ENCODE measurements at places on chromosomes 7 and 10. TPM values are rescaled to one million over a fixed set of nuclear protein-coding genes. Genes with fewer than 3 reads are reported as not detected.

- DNase-seq: no peak
These were observed 104.1 kb upstream of the SLC25A13 start for GRCh38 chr7:96426027-96426426.

DNA sequence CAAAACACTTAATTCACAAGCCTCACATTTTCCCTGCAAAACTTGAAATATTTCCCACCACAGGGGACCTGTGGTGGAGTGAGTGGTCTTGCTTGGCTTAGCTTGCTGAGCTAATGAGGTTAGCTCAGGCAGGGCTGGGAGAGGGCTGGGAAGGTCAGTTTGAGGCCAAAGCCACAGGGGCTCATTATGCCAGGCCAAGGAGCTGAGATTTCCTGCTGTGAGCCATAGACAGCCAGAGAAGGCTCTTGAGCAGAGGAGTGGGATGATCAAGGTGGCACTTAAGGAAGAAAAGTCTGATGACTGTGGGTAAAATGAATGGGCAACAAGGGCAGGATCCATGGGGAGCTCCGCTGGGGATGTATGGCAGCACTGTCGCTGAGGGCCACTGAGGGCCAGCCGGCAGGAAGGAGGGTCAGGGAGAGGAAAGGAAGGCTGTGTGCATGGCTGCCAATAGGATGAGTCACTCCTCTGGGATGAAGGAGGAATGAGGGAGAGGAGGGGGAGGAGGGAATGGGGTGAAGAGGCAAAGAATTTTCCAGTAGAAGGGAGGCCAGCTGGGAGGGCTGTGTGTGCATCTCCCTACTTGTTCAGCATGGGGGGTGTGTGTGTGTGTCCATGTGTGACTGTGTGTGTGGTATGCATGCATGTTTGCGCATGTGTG is 18.7 kb upstream of the ZNF488 start:
- peak; percentile 27 for DNase-seq

PDE6C gene
- not detected for polyA plus RNA-seq

DNA sequence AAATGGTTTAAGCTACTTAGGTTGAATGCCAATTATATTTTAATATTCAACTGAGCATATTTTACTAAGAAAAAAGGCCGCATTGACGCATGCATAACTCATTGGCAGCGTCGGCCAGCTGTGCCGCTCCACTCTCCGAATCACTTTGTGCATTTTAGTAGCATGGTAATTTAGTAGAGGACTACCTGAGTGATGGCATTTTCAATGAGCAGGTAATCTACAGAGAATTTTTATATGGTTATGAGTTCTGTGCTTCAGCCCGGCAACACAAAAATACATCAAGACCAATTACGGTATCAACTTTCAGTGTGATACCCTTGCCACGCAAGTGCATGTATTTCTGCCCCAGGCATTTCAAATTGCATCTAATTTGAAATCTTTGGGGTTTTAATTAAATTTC is 247.2 kb downstream of the EBF3 start:
- DNase-seq: no peak

GRCh38 chr7:145169908-145170307 is 334.1 kb upstream of the TPK1 start:
- no peak for DNase-seq

- DNase-seq: no peak
These were observed 128.7 kb upstream of the RHEB start for GRCh38 chr7:151648429-151648828.

GRCh38 chr7:70710011-70710480 is 421.9 kb upstream of the GALNT17 start:
- no peak for DNase-seq

- DNase-seq: no peak
These were observed 28.8 kb downstream of the VIPR2 start for GRCh38 chr7:159115601-159116501.

DNA sequence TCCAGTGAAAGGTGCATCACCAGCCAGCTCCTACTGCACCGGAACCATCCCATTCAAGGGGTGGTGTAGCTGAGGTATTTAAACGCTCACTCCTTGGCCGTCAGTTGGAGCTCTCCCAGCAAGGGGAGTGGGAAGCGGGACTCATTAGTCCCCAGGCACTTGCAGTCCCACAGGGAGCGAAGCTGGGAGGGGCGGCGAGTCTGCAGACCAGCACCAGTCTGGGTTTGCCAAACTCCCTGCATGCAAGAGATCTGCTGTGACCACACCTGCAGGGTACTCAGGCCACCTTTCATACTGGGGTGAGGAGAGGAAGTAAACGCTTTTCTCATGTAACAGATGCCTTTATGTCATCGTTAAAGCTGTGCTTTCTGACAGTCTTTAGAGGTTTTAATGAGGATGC is 187.9 kb downstream of the PTPRN2 start:
- DNase-seq: no peak

DNA sequence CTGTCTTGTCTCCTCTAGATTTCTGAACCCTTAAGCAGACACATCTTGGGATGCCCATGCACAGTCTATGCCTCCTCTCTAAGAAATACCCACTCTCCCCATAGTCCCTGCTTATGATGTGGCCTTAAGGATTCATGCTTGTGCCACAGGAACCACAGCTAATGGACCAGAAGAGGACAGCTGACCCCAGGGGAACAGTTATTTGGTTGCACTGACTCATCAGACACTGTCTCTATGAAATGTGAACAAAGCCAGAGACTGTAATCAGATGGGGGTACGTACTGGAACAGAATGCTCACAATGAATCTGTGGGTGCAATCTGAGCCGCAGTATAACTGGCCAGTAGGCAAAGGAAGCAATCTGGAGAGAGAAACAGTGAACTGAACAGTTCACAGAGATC is 121.9 kb downstream of the USP6NL start:
- DNase-seq: no peak

GRCh38 chr7:22909917-22910316 is 87.3 kb upstream of the TOMM7 start:
- DNase-seq: no peak

DNA sequence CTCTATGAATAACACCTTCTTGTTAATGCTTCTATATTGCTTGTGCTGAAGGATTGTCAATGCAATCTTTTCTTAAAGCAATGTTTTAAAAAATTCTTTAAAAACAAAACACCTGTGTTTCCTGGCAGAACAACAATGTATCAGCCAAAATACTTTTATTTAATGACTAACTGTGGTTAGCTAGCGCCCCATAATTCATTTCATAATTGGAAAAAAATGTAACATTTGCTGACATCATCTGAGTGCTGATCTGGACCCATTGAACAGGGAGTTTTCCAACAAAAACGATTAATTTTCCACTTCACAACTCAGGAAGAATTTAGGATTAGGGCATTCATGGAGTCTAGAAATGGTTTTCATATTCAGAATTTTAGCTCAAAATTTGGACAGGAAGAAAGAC is 137.6 kb upstream of the CDK6 start:
- no peak for DNase-seq

TUBAL3 gene
- not detected for polyA plus RNA-seq

GRCh38 chr10:78301891-78302738 is 268.5 kb downstream of the RPS24 start:
- DNase-seq: peak; percentile 26

DNA sequence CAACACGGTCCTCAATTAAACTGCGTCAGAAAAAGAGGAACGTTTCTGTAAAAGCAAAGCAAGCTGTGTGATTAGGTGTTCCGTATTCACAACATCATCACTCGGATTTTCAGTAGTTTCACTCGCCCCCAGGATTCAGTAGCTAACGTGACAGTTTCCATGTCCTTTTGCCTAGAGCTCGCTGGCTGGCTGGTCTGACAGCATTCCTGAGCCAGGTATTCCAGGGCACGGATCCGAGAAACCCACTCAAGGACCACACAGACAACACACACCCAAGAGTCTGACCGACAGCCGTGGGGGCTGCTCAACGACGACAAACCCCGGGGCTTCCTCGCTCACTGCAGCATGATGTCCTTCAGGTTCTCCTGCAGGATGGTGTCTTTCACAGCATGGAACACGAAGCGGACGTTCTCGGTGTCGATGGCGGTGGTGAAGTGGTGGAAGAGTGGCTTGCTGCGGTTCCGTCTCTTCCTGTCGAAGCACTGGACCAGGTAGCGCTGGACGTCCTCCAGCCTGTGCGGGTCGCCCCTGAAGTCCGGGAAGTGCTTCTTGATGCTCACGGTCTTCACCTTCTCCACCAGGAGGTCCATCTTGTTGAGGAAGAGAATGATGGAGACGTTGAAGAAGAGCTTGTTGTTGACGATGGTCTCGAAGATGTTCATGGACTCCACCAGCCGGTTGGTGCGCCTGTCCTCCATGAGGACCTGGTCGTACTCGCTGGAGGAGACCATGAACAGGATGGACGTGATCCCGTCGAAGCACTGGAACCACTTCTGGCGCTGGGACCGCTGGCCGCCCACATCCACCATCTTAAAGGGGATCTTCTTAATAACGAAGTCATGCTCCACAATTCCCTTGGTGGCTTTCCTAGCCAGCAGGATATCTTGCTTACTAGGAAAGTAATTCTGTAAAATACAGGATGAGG is 43.1 kb downstream of the AMZ1 start:
- no peak for DNase-seq

MSMB gene
- not detected for polyA plus RNA-seq

DNA sequence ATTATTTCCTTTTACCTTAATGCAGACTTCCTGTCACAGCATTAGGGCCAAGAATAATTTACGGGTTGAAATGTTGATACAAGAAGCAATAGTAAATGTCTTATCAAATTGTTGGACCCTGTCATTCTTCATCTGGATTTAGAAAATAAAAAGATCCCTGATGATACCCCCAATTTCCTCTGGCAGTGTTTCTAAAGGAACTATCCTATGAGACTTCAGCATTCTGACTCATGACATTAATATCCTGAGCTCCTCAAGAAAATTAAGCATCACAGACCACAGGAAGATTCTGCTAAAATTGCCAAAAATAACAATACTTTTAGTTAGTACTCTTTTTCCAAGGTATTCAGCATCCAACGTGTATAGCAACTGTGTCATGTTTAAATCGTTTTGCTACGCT is 490.5 kb upstream of the ANKRD30A start:
- no peak for DNase-seq

- no peak for DNase-seq
These were observed 296.5 kb upstream of the PITRM1 start for GRCh38 chr10:3468919-3469638.

DNA sequence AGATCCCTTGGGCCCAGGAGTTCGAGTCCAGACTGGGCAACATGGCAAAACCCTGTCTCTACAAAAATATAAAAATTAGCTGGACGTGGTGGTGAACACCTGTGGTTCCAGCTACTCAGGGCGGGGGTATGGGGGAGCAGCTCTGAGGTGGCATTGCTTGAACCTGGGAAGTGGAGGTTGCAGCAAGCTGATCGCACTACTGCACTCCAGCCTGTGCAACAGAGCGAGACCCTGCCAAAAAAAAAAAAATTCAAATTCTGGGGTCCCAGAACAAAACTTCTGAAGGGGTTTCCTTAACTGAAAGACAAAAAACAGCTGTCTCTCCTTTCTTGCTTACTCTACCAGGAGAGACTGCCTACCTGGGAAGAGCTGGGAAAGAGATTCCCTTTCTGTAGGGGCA is 27.0 kb downstream of the DNMBP start:
- DNase-seq: no peak

TMEM176A gene
- 703 TPM for polyA plus RNA-seq

DKK1 gene
- not detected for polyA plus RNA-seq

IQUB gene
- 0.03 TPM for polyA plus RNA-seq

GRID1 gene
- polyA plus RNA-seq: 0.09 TPM

- no peak for DNase-seq
These were observed 126.5 kb upstream of the ZNF438 start for GRCh38 chr10:31158011-31158658.

DNA sequence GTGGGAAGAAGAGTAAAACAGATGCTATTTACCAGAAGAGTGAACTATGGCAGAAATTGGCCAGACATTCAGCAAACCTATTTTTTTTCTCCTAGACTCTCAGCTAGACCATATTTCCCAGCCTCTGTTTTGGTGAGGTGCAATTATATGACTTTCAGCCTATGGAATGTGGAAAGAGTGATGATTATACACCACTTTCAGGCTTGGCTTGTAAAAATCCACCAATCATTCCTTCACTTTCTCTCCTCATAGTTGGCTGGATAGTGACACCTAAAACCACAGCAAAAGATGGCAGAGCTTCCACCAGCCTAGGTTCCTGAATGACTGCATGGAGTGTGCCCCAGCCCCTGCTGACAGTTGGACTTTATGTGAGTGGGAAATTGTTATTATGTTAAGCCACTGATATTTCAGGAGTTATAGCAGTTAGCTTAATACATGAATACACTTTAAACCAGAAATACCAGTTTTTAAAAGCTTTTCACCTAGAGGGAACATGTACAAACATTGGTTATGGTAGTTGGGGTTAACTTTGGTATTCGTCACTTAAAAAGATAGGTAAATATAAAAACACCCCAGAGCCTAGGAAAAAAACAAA is 19.1 kb upstream of the TNKS2 start:
- no peak for DNase-seq

DNA sequence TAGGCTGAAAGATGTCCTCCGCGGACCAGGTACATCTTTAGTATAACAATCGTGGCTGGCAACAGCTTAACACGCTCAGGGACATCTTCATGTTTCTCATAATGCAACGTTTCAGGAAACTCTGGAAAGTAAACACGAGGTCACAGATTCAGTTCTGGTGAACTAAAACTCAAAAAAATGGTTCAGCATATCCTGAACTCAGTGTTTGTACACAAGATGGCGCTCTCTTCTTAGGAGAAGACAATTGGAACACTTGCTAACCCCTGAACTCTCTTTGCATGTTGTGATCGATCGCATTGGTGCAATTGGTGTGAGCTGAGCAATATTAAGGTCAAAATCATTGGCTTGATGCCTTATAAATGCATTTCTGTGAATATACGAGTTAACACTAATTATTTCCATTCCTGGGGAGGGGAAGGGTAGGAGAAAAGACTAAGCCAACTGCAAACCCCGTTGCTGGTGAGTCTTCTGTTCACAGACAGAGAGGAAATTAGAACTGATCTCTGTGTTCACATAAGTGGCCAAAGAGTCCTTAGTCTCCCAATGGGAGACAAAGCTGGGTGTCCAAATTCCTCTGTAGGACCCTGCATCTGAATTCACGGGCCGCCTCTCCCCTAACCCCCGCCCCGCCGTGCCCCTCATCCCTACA is 52.6 kb upstream of the FAM180A start:
- DNase-seq: no peak

GRCh38 chr10:101217044-101217425 is 12.2 kb downstream of the LBX1 start:
- DNase-seq: no peak

DNA sequence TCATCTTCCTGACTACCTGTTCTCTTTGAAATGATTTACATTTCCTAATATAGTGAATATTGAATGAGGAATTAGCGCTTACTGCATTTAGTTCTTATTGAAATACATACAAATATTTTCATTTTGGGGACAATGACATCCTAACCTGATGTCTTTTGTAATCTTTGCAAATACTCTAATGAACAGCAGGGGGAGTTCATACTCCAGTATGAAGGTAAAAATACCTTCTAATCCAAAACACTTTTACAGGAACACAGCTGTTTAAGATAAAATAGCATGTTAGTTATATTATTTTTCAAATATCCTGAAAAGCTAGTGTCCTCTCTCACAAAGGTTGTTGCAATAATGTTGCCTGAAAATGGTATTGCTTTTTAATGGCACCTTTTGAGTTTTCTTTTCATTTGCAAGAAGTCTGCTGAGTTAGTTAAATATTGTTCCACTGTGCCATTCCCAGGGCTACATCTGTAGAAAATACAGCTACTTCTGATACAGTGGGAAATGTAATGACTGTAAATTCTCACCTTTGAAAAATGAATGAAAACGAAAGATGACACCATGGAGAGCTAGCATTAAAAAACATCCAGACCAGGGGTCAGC is 400.0 kb downstream of the PHF14 start:
- DNase-seq: no peak

LIPK gene
- polyA plus RNA-seq: not detected
